ENCODE measurements at places on chromosomes 7 and 10. TPM values are rescaled to one million over a fixed set of nuclear protein-coding genes. Genes with fewer than 3 reads are reported as not detected.

Gene PTPRN2
- 0.71 TPM for total RNA-seq

Gene SFTPA1
- total RNA-seq = not detected

Gene PHYHIPL
- not detected for total RNA-seq

Gene OAT
- total RNA-seq = 201 TPM

Gene NXPH1
- not detected for total RNA-seq

Gene CRYGN
- 0.74 TPM for total RNA-seq

Gene SDK1
- total RNA-seq = 6.5 TPM

Gene EGFR
- 24.2 TPM for total RNA-seq

Gene SP8
- not detected for total RNA-seq

Gene PPP1R9A
- 0.18 TPM for total RNA-seq

Gene NUTM2E
- total RNA-seq = under 0.01 TPM

Gene CALY
- not detected for total RNA-seq

Gene VWDE
- not detected for total RNA-seq

Gene TMEM243
- 26.9 TPM for total RNA-seq

Gene NRG3
- total RNA-seq = not detected

Gene HKDC1
- total RNA-seq = 0.28 TPM

Gene BAMBI
- total RNA-seq = 33.4 TPM

Gene TMEM176A
- 1.1 TPM for total RNA-seq

Gene OR2A5
- not detected for total RNA-seq

Gene COL26A1
- total RNA-seq = not detected

Gene SPOCK2
- 0.43 TPM for total RNA-seq

Gene NPTX2
- 2.7 TPM for total RNA-seq

Gene NCF1
- total RNA-seq = under 0.01 TPM

Gene THSD7A
- total RNA-seq = 0.55 TPM

Gene ASB10
- not detected for total RNA-seq

Gene ELN
- 4.2 TPM for total RNA-seq

Gene FBXO24
- 0.28 TPM for total RNA-seq

Gene CYTH3
- 32.1 TPM for total RNA-seq

Gene TSPAN13
- 2.4 TPM for total RNA-seq

Gene FUOM
- total RNA-seq = 15.5 TPM

Gene LRRTM3
- total RNA-seq = not detected

Gene SPDYE6
- not detected for total RNA-seq

Gene SH2B2
- 1.2 TPM for total RNA-seq

Gene SORCS1
- total RNA-seq = 0.14 TPM

Gene SPDYE1
- not detected for total RNA-seq

Gene CPED1
- 40.5 TPM for total RNA-seq

Gene LRRC4
- total RNA-seq = 0.46 TPM
